ENCODE measurements at places on chromosomes 13 and 19.

DNA sequence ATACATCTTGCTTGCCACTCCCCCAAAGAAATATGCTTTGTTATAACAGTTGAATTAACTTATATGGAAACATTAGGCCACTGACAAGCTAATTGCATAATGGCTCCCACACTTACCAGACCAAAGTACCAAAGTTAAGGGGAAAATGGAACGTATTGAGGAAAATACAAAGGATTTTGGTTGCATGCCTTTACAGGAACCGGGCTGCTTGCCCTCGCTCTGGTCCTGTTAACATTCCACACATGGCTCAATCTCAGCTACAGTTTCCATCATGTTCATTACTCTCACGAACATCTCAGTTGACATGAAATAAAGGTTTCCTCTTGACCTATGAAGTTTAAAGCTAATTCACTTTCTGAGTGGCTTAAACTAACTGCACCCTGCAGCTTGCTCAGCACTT is 220.7 kb upstream of the RXFP2 start:
- no peak for DNase-seq

DNA sequence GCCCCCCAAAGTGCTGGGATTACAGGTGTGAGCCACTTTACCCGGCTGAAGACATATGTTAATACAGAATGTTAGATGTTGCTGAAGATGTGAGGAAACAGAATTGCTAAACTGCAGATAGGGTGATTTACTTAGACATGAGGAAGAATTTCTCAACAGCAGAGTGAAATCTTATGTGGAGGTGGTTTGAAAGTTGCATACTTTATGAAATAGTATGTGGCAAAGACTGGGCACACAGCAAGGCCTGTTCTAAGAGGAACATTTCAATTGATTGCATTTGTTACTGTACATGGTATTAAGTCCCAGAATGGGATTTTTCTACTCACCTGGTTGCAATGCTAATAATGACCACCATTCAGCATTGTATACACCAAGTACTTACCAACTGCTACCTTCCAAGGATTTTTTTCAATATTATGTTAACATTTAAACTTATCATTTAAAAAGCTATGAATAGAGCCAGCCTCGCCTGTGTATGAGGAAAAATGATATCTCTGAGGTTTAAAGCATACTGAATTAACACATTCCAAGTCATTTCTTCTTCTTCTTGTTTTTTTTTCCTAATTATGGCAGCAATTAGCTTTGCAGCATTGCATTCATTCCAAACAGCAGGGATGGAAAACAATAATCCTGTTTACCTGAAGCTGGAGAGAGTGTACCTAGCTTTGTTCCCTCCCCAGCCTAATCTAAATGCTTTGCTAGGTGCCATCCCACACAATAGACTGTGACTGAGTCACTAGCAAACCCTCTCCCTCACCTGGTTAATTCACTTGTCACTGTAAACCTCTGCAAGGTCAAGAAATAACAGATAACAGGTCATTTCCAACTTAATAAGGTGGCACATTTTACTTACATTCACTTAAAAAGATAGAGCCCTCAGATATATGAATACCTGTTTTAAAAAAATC is 19.4 kb upstream of the KLF5 start:
- peak; percentile 89 for DNase-seq

GRCh38 chr13:76813000-76813691 is 73.1 kb downstream of the KCTD12 start:
- no peak for DNase-seq

DNA sequence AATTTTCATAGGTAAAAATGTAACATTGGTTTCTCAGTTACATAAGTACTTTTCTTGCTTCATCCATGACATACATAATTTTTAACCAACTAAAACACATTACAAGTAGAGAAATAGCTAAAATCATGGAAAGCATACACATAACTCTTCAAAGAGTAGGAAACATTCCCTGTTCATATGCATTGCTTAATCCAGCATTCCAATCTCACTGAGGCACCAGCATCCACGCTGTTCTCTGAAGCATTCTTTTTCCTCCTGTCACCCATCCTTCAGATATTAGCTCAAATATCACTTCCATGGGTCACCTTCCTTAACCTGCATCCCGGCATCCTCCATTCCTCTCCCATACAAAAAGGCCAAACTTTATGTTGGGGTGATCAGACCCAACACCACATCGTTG is 79.1 kb downstream of the ZNF254 start:
- no peak for DNase-seq

DNA sequence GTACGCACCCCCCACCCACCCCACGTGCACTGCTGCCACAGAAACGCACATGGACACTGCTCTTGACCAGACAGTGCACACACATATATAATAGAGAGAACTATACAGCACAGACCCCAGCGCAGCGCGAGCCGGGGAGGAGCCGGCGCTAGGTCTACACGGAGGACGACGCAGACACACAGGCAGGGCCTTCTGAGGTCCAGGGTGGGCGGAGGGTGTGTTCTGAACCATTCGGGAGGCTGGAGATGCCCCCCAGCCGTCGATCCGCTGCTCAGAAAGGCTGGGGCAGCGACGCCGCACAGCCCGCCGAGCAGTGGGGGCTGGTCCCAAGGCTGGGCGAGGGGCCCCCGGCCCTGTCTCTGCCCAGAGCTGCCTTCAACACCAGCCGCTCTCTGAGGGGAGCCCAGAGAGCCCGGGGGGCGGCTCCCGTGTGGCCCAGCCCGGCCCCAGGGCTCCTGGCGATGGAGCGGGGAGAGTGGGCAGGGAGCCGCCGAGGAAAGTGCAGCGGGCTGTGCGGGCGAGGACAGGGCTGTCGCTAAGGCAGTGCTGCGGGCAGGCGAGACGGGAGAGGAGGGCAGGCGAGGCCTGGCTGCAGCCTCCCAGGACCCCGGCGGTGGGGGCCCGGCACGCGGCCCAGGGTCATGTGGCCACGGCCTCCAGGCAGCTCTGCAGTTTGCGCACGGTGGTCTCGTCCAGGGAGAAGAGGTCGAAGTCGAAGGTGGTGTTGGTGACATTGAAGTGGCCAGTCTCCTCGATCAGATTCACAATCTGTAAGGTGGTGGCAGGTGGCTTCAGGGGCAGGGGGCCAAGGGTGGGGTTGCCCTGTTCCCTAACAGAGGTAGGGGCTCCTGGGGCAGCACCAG is 67.1 kb downstream of the MLLT1 start:
- no peak for DNase-seq

DNA sequence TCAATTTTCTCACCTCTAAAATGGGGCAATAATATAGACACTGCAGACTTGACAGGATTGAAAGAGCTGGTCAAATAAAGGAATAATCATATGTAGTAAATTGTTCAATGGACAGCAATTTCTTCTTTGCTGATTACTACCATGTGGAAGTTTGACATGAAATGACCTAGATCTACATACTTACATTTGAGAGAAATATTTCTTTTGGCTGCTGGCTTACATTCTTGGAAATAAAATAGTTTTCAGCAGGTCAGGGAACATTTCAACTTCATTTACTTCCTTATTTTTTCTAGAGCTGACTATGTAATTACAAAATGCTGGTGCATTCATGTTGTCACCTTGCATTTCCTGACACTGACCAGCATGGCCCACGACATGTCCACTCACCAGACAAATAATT is 294.6 kb upstream of the MIR17HG start:
- no peak for DNase-seq

- DNase-seq: peak; percentile 57
Observed at GRCh38 chr19:17235300-17235970, 9.4 kb downstream of the OCEL1 start.

- no peak for DNase-seq
Observed at GRCh38 chr19:39768786-39769185, 9.9 kb upstream of the LEUTX start.

DNA sequence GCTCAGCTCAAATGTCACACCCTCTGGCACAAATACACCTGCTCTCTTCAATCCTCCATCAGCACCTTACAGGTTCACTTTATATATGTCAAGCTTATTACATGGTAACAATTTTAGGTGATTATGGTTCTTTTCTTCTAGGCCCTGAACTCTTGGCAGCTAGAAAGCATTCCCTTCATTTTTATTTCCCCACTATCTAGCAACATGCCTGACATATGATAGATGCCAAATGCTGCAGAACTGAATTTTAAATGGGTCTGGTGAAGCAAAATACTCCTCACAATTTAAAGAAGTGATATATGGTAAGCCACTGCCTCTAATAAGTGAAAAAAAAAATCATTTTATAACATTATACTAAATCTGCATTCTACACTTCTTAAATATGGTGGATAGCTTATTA is 95.2 kb downstream of the USP12 start:
- no peak for DNase-seq

DNA sequence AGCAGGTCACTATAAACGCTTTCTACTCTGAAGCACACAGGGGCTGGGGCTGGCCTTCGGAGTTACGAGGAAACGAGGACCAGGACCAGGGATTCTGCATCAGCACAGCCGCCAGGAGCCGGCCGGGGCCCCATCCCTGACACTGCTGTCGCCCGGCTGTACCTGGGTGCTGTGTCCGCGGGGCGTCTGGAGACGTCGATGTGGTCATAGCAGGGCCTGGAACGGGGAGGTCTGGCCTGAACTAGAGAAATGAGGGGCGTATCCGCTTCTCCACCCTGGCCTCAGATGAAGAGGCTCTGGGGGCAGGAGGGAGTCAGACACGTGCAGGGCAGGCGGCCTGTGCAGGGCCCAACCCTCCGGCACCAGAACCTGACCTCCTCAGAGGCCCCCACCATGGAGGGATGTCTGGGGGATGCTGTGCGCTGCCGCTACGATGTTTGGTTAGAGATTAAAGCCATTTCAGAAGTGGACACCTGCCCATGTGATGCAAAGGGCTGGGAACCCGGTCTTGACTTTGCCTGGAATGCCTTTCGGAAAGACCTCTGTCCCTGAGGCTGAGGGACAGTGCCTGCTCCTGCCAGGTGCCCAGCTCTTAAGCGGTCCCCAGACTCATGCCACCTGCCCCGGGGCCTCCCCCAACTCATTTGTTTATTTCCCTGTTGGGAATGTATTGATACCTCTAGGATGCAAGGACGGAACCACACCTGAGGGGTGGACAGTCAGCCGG is 21.4 kb downstream of the GAS6 start:
- DNase-seq: no peak

GRCh38 chr19:19482809-19483596 is 32.3 kb downstream of the TSSK6 start:
- DNase-seq: no peak

DNA sequence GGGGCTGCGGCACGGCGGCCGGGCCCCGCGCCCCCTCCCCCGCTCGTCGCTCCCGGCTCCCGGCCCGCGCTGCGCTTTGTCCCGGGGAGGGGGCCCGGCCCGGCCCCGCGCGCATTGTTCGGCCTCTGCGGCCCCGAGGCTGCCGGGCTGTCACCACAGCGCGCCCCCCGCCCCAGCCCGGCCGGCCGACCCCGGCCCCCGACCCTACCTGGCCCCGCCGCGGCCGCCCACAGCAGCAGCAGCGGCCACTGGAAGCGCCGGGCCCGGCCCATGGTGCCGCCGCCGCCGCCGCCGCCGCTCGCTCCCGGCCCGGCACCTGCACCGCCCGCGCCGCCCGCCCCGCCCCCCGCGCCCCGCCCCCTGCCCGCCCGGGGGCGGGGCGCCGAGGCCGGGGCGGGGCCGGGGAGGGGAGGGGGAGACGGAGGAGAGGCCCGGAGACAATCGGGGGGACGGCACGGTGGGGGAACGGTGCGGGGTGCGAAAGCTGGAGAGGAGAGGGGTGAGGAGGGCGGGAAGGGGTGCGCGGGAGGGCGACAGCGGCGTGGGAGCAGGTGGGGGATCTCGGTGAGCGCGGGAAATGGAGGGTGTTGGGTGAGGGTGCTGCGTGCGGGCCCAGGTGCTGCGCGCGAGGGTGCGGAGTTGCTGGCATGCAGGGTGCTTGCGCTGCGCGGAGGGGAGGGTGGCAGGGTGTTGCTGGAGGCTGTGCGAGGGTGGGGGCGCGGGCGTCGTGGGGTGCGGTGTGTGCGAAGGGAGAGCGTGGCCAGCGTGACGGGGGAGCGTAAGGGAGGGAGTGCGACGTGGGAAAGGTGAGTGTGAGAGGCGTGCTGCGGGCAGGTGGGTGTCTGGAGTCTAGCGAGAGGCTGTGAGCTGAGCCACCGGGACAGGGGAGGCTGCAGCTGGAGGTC is at the start of gene CADM4:
CADM4 (minus strand) TSS at position 332 of the 905 bp plus-strand sequence; CDS start at position 272, 60 bp downstream.
- DNase-seq: no peak

DNA sequence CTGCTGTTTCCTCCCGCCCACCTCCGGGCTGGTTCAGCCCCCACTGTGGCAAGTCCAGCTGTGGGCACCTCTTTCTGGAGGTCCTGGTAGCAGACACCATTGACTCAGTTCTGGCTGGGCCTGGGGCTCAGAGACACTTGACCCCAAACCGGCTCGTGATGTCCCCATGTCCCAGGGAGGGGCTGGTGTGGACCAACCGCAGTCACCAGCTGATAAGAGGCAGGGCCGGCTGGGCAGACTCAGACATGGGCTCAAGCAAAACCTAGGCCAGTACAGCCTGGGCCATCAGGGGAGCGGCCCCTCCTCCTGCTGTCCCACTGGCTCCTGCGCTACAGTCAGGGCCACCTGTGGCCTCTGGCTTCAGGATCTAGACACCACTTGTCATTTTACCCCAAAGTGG is 19.8 kb upstream of the TMEM160 start:
- no peak for DNase-seq

DNA sequence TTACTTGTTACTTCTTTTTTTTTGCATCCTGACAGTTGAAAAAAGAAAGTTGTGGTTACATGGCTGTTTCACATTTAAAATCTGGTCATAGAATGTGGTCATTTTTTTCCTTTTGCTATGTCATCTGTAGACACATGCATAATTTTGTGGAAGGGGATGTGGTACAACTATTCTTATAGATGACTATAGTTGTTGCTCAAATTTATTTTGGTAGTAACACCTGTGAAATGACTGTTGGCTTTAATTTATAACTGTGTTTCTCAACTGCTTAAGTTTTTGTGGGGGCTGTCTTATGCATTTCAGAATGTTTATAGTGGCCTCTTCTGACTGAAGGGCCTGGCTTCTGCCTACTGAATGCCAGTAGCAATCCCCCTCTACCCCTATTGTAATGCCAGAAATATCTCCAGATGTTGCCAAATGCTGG is 130.5 kb downstream of the PAN3 start:
- DNase-seq: peak; percentile 91

- DNase-seq: no peak
Observed at GRCh38 chr13:94479616-94480015, at the start of gene DCT. TSS of gene DCT (minus strand) at chr13:94479682. CDS start at chr13:94479255, 427 bp downstream.

GRCh38 chr13:28531077-28531844 is 36.3 kb upstream of the FLT1 start:
- no peak for DNase-seq

DNA sequence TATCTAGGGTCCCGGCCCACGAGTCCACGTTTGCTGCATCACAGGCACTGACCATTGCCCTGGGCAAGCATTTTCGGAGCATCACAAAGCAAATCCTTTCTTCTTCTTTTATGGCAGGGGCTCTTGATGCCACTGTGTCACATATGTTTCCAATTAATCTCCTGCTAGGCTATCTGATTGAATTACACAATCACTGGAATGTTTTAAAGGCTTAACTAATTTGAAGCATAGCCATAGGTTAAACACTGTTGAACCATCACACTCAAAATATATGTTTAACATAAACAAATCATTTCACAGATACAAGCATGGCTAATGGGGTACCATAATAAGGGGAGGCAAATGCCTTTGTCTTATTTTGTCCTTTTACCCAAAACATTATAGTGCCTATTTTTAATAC is 338.3 kb downstream of the POU4F1 start:
- no peak for DNase-seq

GRCh38 chr19:34459614-34460013 is 21.9 kb upstream of the WTIP start:
- DNase-seq: no peak

GRCh38 chr13:41916173-41916954 is 44.5 kb downstream of the VWA8 start:
- peak; percentile 30 for DNase-seq

GRCh38 chr13:44489751-44490150 is 86.4 kb downstream of the TSC22D1 start:
- DNase-seq: no peak
